ENCODE measurements at places on chromosomes 4 and X. TPM values are rescaled to one million over a fixed set of nuclear protein-coding genes. Genes with fewer than 3 reads are reported as not detected.

Gene HTRA3
- 3.2 TPM for total RNA-seq

Gene BEND2
- total RNA-seq = not detected

Gene HCCS
- total RNA-seq = 48.6 TPM

Gene USP26
- not detected for total RNA-seq

Gene HMGN5
- 3.7 TPM for total RNA-seq

Gene VCX2
- not detected for total RNA-seq

Gene ENPP6
- not detected for total RNA-seq

Gene SLIT2
- total RNA-seq = 8.1 TPM

Gene ADH1A
- not detected for total RNA-seq

Gene VEGFD
- not detected for total RNA-seq

Measured in M059J (cell line).